Activated gamma-delta T cell treated with anti-CD3 and anti-CD28 coated beads, Interleukin-2, amount 50 U/mL, for 16 hours (primary cell): ENCODE measurements at places on chromosomes 4 and X.

DNA sequence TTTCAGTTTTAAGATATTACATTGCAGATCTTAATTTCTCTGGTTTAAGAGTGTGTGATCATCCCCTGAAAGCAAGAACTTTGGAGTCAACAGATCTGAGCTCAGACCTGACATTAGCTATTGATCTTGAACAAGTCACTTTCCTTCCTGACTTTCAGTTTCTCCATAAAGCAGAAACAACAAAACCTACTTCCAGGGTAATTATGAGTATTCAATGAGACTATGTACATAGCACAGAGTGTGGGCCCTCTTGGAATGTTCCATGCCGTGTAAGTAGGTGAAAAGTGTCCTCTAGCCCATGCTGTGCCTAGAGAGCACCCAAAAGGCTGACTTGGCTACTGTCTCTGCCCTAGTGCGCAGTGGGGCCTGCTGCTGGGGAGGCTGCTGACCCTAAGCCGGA is 188.0 kb upstream of the RPL34 start:
- no peak for DNase-seq

- DNase-seq: no peak
These were observed 200.4 kb downstream of the DACH2 start for GRCh38 chrX:86348669-86349068.

DNA sequence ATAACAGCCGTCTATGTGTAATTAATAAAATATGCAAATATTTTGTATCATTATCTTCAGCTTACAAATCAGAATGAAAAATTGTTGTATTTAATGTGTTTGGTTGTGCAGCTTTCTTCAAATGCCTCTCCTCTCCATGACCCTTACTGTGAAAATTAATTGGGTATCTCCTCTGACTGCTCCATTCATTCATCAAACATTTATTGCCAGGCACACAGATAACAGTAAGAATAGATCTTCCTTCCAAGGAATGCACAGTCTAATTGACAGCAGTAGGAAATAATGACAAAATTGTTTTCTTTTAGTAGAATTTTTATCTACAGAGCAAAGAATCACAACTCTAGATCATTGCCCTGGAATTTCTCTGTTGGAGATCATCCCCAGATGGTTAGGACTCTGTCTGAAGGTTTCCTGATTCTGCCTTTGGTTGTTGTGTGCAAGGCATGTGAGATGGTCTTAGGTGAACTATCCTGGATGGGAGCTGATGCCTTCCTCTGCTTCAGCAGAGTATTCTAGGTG is 395.0 kb upstream of the FAT1 start:
- no peak for DNase-seq

DNA sequence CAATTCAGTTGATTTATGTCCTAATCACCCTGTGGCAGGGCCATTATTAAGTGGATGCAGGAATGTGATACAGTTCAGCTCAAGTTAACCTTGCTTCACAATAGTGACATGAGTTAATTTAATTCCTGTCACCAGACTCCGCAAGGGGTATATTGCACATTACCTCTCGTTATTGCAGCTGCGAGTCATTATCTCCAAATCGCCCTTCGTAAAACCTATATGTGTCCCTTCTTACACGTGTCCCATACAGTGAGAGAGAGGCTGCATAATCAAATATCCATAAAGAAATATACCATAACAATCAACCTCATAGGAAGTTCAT is 369.9 kb upstream of the ANXA10 start:
- no peak for DNase-seq
